Left cardiac atrium (tissue), 4 donors: ENCODE measurements at places on chromosomes 5 and 9. TPM values are rescaled to one million over a fixed set of nuclear protein-coding genes. Genes with fewer than 3 reads are reported as not detected.

The RPL35 gene
- total RNA-seq: 814 TPM

GRCh38 chr5:39843767-39844166 is 419.0 kb upstream of the DAB2 start:
- DNase-seq: no peak

DNA sequence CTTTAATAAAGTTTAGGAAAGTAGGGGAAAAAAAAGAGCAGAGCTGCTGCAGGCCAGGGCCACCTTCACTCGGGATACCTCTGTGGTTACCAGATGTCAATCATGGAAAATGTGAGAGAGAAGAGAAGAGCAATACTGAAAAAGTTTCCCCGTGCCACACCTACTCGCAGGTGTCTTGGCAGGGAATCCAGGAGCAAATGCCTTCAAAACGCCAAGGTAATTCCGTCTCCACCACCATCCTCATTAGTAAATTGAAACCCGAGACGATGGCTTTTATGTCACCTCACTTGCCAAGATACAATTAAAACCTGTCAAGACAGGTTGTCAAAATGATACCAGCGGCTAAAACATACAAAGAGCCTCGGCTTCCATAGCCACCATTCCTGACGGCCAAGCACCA is 49.7 kb downstream of the FAM81B start:
- no peak for DNase-seq

DNA sequence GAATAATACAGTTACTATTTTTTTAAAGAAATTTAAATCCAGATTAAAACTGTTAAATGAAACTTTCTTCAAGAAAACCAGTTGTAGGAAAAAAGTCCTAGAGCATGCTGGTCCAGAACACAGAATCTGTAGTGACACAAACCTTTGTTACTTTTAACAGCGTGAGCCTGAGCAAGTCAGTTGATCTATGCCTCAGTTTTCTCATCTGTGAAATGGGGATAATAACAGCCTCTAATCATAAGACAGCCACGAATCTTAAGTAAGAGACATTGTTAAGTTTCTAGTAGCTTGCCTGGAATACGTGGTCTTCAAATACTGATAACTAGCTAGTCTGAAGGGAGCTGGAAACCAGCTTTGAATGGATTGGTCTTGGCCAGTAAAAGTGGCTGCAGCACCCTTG is 158.6 kb downstream of the ADAMTS12 start:
- DNase-seq: no peak

DNA sequence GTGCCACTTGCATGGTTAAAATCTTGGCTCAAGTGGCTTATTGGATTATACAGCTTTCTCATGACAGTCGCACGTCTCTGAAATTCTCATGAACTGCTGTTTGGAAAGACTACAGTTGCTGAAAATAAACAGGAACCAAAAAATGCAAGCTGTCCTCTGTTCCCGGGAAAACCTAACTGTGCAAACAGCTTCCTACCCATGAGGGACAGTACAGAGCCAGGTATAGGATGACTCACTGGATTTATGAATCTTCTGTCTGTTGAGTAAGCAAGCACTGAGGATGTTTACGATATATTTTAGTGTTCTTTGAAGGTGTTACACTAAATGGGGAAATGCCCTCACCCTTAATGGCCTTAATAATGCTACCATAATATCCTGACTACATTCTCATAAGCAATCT is 380.3 kb upstream of the TNC start:
- DNase-seq: no peak

- no peak for DNase-seq
Measured at GRCh38 chr9:70422371-70423043, 8.1 kb upstream of the KLF9 start.

GRCh38 chr5:32153723-32154122 is 20.4 kb downstream of the GOLPH3 start:
- DNase-seq: no peak

The SNAPC3 gene
- total RNA-seq: 22.6 TPM

- no peak for DNase-seq
Measured at GRCh38 chr5:38653389-38653788, 96.9 kb upstream of the LIFR start.

- DNase-seq: no peak
Measured at GRCh38 chr9:72600671-72601070, 79.3 kb downstream of the TMC1 start.

DNA sequence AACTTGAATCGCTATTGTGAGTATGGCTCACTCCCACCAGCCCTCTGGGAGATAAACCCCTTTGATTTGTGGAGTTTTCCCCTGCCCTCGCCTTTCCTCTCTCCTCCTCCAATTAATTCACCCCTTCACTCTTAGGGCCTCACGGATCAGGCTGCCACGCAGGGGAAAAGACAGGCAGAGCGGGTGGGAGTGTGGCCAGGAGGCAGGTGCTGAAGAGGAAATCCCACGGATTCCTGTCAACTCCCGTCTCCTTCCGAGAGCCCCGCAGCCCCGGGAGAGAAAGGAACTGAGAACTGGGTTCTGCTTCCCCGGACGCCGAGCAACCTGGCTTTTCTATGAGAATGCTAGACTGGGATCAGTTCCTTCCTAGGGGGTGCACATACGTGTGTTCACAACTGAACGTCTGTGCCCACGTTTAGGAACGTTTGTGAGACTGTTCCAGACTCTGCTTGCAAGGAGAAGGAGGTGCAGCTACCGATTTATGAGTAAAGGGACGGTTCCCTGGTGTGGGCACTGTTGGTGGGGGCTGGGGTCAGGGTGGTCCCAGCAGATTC is 314.5 kb upstream of the TLE4 start:
- DNase-seq: no peak
